ENCODE measurements at places on chromosomes 6 and 20.

DNA sequence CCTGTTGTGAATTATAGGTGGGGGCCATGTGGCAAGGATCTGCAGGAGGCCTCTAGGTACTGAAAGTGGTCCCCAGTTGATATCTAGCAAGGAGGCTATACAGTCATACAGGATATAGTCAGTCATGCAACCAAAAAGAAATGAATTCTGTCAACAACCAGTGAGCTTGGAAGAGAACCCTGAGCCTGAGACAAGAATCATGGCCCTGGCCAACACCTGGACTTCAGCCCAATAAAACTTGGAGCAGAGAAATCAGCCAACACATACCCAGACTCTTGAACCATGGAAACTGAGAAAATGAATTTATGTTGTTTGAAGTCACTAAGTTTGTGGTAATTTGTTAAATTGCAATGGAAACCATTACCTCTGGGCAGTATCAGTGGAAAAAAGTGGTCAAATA, 370.2 kb downstream of the KIF16B start:
- no peak for DNase-seq

- no peak for DNase-seq
Measured at GRCh38 chr6:150004101-150004782, 21.1 kb downstream of the RAET1L start.

GRCh38 chr20:10648651-10649050, 25.1 kb downstream of the JAG1 start:
- DNase-seq = peak; percentile 56

DNA sequence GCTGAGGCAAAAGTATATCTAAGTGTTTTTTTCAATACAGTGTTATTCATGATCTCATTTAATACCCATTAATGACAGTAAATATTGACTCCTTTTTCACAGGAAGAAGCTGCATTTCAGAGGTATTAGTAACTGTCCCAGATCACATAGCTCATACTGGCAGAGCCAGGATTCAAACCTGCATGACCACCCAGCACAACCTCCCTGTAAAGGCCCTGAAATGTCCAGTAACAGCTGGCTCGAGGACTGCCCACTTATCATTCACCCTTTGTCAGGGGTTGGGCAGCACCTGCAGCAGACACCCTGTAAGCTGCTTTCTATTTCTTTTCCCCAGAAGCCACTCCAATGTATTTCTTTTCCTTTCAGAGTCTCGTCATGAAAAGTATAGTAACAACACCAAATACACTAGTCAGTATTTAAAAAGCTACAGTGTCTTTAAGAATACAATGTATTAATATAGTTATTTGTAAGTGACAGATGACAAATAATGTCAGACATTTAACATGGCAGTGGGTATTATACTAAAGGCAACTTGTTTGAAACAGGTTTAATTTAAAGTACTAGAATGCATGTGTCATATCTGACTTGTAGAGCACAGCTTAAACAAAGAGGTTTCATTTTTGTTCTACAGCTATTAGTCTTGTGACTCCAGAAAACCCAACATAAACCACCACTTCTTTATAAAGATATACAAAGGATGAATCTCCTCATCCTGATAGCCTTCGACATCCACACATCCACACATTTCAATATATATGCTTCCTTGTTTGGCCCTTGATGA, 841.6 kb upstream of the GJE1 start:
- DNase-seq = no peak

DNA sequence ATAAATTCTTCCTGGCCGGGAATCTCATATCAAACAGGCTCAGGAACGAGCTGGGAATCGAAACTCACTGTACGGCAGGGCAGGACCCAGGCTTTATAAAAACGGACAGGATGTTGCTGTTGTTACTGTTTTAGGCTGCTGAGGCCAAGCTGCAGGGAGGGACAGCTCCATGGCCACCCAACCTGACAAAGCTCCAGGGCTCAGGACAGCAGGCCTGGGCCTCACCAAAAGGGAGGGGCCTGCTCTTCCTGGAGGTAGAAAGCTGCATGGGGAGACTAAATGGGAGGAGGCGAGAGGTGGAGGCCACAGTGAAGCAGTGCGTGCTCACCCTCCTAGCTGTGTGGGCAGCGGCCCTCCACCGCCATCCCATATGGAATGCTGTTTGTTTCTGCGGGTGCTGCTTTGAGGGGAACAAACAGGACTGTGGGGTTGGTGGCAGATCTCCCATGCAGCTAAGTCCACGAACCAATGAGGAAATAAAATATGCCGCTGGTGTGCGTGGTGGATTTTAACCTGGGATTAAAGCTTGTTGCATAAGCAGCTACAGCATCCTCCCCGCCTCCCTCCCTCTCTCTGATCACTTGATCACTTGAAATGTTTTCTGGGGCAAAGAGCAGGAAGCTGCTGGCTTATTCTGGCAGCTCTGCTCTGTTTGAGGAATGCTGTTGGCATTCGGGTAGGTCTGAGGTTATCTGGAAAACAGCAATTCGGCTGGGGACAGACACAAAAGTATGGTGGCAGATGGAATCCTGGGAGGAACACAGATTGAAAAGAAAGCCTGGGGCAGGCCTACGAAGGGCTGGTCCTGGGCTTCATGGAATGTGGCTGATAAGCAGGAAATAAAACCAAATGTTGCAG, 2.4 kb upstream of the ZMYND8 start:
- peak; percentile 98 for DNase-seq

GRCh38 chr6:108937170-108937569, 88.9 kb downstream of the ARMC2 start:
- DNase-seq = no peak

GRCh38 chr6:151430886-151431285, 21.0 kb downstream of the RMND1 start:
- DNase-seq = no peak

GRCh38 chr20:6709910-6710595, 57.4 kb upstream of the BMP2 start:
- DNase-seq = peak; percentile 23

- DNase-seq = no peak
Measured at GRCh38 chr6:45426251-45426650, 48.5 kb upstream of the SUPT3H start.

DNA sequence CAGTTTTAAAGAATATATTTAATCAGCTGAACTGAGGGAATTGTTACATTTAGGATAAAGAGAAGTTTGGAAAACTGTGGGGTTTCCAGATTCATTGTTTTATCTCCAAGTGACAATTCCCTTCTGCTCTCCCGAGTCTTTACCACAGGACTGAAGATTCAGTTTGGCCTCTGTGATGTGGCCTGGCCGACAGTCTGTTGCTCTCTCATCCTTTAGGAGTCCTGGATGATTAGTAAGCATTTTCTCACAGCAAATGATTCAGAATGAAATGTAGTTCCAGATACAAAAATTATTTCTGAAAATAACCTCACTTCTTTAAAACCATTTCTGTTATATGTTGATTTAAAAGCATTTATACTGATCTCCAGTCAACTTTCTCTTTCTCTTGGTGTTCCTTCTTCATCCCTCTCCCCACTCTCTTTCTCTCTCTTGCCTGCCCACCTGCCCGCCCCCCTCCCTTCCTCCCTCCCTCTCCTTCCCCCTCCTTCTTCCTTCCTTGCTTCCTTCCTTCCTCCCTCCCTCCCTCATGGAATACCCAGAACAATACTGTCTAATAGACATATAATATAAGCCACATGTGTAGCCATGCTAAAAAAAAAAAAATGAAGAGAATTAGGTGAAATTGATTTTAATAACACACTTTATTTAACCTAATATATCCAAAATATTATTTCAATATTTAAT, 254.9 kb downstream of the PRL start:
- peak; percentile 29 for DNase-seq

DNA sequence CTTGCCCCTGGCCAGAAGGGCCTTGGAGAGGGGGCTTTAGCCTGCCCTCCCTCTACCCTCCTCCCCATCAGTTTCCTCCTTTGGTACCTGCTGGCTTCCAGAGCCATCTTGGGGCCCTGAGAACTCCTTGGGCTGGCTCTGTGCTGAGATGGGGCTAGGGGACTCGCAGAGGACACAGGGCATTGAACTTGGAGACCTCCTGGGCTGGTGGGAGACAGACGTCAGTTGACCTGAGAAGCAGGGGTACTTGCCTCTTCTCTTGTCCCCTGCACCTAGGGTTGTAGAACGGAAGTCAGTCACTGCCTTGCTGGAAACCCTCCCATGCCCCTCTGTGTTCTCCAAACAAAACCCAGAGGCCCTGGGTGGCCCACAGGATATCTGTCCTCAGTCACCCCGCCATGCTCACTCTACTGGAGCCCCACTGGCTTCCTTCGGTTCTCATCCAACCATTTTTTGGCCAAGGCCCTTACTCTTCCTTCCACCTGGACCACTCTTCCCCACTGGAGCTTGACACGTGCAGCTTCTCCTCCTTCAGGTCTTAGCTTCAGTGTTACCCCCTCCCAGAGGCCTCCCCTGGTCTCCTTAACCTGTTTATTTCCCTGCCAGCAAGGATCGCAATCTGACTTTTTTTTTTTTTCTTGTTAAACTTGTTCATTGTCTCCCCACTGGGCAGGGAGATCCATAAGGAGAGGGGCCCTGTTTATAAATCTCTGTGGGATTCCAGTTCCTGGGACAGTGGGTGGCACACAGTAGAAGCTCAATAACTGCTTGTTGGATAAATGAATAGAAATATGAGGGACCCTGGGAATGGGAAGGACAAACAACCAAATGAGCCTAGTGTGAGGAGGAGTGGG, 971 bp downstream of the RBCK1 start:
- DNase-seq = no peak

GRCh38 chr6:100235631-100236030, 229.1 kb downstream of the SIM1 start:
- no peak for DNase-seq

GRCh38 chr6:54587277-54587676, 259.3 kb upstream of the FAM83B start:
- DNase-seq = no peak

GRCh38 chr6:111068866-111069234, 18.5 kb upstream of the SLC16A10 start:
- no peak for DNase-seq

DNA sequence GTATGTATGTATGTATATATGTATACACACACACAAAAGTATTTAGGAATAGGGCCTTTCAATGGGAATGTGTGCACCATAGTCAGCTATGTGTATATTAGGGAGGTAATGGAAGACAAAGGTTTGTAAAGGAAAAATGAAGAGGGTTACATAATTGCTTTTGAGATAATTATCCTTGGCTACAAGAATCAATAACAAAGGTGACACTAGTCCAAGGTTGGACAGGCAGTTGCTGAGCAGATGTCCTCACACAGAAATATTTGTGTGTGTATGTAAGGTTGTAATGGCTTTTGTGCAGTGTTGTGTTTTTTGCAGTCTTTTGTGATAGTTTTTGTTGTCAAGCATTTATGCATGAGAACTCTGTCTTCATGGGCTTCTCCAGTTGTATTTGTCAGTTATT, 157.9 kb upstream of the MARCKS start:
- DNase-seq = no peak

- DNase-seq = no peak
Measured at GRCh38 chr20:63306673-63307537, 13.9 kb downstream of the COL20A1 start.

- no peak for DNase-seq
Measured at GRCh38 chr6:160010067-160010466, 41.2 kb downstream of the IGF2R start.

- peak; percentile 93 for DNase-seq
Measured at GRCh38 chr6:4941782-4942672, 61.8 kb downstream of the RPP40 start.

GRCh38 chr6:169190970-169191369, 62.7 kb downstream of the THBS2 start:
- no peak for DNase-seq

DNA sequence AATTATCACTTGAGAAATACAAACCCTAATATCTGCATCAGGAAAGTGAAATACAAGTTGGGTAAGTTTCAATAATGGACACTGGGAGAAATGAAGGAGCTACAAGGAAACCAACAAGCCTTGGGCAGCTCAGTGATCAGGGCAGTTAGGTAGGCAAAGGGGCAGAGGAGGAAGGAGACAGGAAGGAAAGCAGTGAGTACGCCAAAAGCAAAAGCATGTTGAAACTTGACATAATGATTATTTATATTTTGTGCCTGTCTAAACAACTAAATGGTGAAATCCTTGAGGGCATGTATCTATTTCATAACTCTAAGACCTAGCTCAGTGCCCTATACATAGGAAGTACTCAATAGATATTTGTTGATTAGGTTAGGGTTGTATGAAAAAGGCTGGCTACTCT, 23.3 kb downstream of the PXT1 start:
- DNase-seq = no peak

DNA sequence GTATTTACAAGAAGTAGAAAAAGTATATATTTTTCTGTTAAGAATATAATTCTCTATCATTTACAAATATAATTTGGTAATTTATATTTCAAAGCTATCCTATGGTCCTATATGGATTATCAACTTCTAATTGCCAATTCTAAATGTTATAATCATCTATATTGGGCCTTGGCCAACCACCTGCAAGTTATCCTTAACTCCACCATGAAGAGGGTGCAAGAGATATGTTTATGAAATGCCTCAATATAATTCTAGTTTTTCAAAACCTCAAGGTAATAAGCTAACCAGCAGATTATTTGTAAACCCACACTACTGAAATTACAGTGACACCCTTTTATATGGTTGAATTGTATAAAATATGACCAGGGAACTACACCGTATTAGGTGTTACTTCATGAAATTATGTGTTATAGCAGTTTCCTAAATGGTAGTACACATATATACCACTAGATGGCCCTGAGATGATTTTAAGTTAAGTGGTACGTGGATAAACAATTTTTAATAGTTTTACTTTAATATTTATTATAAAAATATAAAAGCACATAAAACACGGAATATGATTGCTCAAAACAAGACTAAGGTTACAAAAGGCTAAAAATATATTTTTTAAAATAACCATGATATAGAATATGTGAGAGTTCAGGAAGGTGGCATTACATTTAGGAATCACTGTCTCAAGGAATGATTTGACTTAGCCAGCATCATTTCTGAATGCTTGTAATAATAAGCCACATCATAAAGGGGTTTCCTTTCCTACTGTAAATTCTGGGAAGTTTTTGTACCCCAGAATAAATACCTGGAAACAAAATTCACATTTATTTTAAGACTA, 9.8 kb upstream of the PNISR start:
- DNase-seq = peak; percentile 10

- no peak for DNase-seq
Measured at GRCh38 chr20:43293068-43293786, 103.5 kb upstream of the PTPRT start.

- DNase-seq = no peak
Measured at GRCh38 chr20:8858181-8858787, 210.6 kb upstream of the PLCB4 start.

- peak; percentile 74 for DNase-seq
Measured at GRCh38 chr6:158642097-158642601, 2.4 kb downstream of the DYNLT1 start.

- DNase-seq = no peak
Measured at GRCh38 chr20:3248167-3248992, 9.4 kb upstream of the SLC4A11 start.

All from A172 (cell line).